AG20443 (cell line): ENCODE measurements at places on chromosomes 7 and 10.

DNA sequence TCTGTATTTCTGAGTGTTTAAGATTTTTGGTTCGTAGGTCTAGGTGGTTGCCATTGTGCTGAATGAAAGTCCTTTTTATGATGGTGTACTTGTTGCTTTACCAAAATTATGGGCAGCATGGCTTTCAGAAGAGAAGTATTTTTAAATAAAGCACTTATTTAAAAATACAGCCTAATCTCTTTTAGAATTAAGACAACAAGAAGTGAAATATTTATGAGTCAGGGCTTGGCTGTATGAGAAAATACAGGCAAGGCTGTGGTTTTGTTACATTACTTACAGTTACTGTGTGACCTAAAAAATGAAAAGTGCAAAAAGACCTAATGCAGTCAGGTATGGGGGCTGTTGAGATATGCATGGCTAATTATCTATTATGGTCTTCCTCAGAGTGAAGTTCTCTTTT is 185.2 kb upstream of the PPP1R3A start:
- no peak for DNase-seq

- no peak for DNase-seq
These were observed 29.2 kb downstream of the DLD start for GRCh38 chr7:107920048-107920772.

GRCh38 chr7:45143616-45144015 is 14.0 kb upstream of the RAMP3 start:
- DNase-seq = peak; percentile 44

GRCh38 chr10:18606051-18606695 is 45.2 kb downstream of the NSUN6 start:
- no peak for DNase-seq

GRCh38 chr10:107141524-107142061 is 22.9 kb downstream of the SORCS1 start:
- DNase-seq = no peak

- no peak for DNase-seq
These were observed 395.4 kb downstream of the SFMBT2 start for GRCh38 chr10:7015457-7015856.

DNA sequence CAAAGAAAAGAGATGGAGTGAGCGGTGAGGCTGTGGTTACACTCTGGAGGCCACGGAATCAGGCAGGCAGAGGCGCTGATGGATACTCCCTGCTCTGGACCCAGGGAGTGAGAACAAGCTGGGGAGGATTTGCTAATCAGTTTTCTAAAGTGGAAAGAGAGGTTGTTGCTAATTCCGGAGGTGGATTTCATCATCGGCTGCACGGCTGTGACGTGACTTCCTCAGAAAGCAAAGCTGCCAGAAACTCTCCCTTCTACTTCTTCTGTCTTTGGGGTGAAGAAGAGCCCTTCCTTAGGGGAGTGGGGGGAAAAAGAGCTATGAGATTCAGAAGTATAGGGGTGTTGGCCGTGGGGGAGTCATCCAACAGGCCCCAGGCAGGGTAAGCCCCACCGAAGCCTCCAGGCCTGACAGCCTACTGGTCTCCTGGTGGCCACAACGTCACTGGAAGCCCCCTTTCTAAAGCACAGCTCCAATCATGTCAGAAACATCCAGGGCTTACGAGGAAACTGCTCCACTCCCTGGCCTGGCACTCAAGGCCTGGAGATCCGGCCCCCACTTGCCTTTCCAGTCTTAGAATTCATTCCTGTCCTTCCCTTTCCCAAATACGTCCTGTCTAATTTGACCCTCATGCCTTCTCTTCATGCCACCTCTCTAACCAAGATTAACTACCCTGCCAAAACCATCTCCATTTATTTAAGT is 114.5 kb downstream of the HIP1 start:
- peak; percentile 36 for DNase-seq

DNA sequence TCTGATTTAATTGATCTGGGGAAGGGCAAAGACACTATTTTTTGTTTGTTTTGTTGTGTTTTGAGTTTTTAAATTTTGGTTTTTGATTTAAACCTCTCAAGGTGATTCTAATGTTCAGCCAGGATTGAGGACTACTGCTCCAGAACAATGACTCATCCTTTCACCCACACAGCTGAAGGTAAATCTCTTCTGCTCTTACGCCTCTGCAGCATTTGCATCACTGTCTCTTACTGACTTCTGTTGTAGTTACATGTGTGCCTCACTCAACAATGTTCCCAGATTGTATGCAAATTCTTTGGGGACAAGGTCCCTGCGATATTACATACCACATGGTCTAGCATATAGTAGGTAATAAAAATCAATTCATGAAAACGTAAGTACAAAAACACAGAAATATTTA is 467.5 kb upstream of the LRRN3 start:
- DNase-seq = no peak

DNA sequence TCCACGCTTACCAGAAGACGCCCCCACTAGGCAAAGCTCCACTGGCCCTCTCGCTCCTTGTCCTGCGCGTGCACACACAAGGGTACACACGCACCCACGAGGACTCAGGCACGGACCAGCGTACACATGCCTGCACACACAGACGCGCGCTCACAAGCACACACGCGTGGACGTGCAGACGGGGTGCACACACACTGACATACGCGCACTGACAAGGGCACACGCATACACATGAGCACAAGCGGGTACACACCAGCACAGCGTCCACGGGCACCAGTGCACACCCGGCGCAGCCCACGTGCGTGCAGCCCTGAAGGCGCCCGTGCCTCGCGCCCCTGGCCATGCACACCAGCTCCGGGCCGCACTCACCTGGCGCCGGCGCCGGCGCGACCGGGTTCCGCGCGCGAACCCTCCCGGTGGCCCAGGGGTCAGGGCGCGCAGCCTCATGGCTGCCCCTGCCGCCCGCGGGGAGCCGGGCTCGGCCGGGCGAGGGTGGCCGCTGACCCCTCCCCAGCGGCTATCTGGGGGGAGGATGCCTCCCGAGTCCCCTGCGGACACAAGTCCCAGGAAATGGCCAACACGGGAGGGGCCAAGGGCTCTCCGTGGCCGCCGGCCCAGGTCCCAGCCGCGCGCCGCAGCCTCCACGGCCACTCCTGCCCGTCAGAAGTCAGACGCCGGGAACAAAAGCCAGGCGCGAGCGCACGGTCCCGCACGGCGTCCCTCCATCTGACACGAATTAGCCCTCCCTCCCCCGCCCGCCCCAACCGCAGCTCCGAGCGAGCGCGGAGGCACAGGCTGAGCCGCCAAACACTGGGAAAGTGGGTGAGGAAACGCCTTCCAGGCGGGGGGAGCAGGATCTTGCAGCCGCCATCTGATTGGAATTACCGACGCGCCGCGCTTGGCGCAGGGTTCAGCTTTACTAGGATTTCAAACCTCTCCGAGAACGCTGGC is 45.0 kb downstream of the TNS3 start:
- DNase-seq = peak; percentile 94

DNA sequence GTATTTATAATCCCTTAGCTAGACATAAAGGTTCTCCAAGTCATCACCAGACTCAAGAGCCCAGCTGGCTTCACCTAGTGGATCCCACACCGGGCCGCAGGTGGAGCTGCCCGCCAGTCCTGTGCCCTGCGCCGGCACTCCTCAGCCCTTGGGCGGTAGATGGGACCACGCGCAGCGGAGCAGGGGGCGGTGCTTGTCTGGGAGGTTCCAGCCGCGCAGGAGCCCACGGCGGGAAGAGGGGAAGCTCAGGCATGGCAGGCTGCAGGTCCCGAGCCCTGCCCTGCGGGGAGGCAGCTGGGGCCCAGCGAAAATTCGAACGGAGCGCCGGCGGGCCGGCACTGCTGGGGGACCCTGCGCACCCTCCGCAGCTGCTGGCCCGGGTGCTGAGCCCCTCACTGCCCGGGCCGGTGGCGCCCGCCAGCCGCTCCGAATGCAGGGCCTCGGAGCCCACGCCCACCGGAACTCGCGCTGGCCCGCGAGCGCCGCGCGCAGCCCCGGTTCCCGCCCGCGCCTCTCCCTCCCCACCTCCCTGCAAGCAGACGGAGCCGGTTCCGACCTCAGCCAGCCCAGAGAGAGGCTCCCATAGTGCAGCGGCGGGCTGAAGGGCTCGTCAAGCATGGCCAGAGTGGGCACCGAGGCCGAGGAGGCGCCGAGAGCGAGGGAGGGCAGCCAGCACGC is 675.6 kb downstream of the REEP3 start:
- no peak for DNase-seq

DNA sequence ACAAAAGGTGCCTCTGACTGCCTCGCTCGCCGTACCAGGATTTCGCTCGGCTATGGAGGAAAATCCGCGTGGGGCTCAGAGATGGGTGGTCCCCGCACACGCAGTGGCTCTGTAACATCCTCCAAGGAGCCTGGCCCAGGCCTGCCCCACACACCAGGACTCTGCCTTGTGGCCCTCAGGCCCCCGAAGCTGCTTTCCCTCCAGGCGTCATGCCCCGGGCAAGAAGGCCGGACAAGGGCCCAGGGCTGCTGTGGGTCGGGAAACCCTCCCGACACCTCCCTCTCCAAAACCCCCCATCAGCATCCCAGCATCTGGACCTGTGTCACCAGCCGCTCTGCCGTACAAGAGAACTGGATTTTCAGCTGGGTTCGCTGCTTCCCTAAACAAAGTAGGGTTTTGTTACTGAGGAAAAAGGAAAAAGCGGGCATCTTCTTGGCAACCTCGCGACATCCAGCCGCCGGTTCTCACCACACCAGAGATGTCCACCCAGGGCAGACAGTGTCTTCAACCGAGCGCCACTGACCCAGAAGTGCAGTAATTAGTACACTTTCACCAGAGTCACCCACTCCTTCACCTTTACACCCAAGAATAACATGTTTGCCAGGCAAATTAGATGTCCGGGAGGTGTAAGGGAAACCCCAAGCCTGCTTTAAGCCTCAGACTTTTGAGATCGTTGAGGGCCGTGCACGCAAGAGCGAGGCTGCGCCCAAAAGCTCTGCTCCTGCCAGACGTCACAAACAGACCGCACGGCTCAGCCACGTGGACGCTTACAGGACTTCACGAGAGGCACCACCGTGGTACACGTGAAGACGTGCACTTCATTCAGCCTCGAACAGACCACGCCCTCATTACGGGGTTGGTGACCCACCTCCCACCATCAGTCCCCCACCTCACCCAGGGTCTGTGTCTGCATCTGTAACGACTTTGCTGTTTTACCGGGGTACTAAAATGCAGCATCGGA is 62.2 kb downstream of the DIP2C start:
- DNase-seq = no peak

DNA sequence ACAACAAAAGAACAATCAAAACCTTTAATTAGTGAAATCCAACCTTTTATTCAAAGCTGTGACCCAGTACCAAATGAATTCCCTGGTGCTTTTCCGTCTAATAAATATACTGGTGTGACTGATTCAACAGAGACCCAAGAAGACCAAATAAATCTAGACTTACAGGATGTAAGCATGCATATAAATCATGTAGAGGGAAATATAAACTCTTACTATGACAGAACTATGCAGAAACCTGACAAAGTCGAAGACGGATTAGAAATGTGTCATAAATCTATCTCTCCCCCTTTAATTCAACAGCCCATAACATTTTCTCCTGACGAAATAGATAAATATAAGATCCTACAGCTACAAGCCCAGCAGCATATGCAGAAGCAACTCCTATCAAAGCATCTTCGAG is 540.6 kb upstream of the TEX47 start:
- no peak for DNase-seq

DNA sequence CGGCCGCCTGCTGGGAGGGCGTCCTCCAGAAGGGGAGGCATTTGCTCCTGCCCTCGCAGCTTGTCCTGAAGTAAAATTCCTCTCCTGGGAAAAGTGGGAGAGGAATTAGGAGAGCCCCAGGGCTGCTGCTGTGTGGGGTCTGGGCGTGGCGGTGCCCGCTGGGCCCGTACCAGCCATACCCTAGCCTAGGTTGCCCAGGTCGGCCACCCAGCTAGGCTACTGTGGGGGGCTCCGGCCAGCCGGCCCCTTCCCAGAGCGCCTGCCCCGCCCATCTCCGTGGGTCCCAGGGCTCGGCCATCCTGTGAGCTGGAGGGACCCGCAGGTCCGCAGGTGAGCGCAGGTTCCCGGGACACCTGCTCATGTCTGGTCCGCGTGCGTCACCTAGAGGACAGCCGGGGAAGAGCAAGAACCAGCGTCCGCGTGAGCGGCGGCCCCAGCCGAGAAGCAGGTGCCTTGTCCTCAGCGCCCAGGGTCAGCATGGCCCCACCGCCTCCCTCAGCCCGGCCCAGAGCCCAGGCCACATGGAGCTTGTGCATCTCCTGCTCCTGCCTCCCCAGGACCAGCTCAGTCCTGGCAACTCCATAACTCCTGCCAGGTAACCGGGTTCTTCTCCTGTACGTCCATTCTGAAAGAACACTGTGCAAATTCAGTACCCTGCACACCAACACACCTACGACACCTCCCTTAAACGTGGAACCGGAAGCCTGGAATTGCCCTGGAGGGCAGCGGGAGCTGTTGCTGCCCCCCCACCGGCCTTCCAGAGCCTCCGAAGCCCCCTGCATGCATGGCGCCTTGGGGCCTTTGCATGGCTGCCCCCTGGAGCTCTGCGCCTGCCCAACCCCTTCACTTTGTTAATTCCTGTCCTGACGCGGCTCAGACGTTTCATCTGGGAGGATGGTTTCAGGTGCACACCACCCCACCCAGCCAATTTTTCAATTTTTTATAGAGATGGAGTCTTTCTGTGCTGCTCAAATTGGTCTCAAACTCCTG is 22.8 kb upstream of the FOXL3 start:
- no peak for DNase-seq

GRCh38 chr7:22114440-22114981 is 168.8 kb upstream of the CDCA7L start:
- DNase-seq = no peak

DNA sequence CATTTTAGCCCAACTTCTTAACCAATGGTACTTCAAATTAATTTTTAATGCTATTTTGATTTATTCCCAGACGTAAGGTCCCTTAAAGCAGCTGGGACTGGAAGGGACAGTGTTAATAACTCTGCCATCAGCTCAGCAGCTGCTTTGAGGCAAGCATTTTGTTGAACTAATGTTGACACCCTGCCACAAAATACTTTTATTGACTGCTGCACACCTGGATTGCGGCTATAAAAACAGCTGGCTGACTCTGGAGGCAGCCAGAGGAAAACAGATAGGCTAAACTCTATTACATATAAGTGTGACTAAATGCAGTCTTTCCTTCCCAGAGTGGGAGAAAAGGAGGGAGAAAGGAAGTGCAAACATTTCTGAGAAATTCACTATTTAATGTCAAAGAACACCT is 77.6 kb downstream of the ETV1 start:
- DNase-seq = no peak

GRCh38 chr10:2137549-2138174 is 400.3 kb upstream of the ADARB2 start:
- no peak for DNase-seq
